C1 segment of cervical spinal cord (tissue), 14 donors: ENCODE measurements at places on chromosomes 1 and 21.

- no peak for DNase-seq
These were observed 119.3 kb downstream of the RERE start for GRCh38 chr1:8698012-8698630.

- no peak for DNase-seq
These were observed 31.8 kb upstream of the JUN start for GRCh38 chr1:58815686-58816071.

DNA sequence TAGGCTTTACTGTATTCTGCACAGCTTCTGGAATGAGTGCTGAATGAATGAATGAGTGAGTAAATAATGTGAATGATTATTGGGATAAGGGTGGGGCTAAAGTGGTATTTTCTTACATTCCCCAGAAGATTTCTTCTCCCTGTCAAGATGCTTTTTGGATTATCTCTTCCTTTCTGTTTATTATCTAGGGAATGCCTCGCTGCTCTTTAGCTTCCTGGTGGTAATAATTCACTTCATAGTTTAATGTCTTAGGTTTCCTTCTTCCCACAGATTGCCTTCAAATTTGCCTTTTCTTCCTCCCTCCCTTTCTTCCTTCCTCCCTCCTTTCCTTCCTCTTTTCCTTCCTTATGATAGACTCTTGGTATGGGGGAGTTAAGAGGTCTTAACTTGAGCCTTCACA, 24.0 kb downstream of the DDR2 start:
- DNase-seq = no peak

DNA sequence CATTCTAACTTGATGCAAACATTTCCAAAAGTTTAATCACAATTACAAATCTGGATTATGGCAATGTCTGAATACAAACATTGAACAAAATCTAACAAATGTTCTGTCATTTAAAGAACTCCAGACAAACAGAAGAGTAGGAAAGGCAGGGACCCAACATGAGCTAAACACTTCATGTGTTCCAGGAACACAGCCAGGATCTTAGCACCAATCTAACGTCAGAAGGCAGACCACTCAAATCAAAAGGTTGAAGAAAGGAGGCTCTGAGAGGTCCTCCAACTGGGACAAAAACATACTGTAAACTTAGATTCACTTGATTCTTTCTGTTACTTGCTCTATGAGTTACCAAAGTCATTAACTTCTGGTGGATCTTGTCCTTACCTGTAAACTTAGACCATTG, 374.0 kb downstream of the NEGR1 start:
- DNase-seq = no peak

- DNase-seq = no peak
These were observed 13.5 kb downstream of the GTF2B start for GRCh38 chr1:88877911-88878310.

GRCh38 chr1:210280221-210280620, 47.6 kb downstream of the SERTAD4 start:
- DNase-seq = no peak

GRCh38 chr1:174911606-174912005, 88.1 kb upstream of the CACYBP start:
- no peak for DNase-seq

GRCh38 chr21:38241029-38241740, 15.6 kb upstream of the KCNJ15 start:
- no peak for DNase-seq

DNA sequence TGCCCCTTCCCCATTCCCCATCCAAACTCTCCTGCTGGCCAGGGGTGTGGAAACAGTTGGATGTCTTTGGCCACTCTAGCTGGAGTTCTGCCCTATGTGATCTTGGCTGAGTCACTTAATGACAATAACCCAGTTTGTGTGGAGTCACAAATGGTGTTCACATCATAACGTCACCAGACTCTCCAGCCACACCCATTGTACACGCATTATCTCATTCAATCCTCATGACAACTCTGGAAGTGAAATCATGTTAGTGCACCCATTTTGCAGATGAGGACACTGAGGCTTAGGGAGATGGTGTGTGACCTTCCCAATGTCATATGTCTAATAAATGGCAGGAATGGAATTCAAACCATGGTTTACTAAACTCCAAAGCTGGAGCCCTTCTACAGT, 1.2 kb upstream of the CDA start:
- no peak for DNase-seq

GRCh38 chr1:59318271-59318860, 21.5 kb downstream of the FGGY start:
- no peak for DNase-seq

DNA sequence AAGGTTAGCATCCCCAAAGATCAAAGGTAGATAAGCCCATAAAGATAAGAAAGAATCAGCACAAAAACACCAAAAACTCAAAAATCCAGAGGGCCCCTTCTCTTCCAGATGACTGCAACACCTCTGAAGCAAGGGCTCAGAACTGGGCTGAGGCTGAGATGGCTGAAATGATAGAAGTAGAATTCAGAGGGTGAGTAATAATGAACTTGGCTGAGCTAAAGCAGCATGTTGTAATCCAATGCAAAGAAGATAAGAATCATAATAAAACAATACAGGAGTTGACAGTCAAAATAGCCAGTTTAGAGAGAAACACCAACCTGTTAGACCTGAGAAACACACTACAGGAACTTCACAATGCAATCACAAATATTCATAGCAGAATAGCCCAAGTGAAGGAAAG, 406.9 kb upstream of the CXADR start:
- DNase-seq = no peak

- no peak for DNase-seq
These were observed 675 bp downstream of the MYSM1 start for GRCh38 chr1:58699011-58699762.

GRCh38 chr1:55128418-55128995, 86.7 kb downstream of the USP24 start:
- DNase-seq = no peak

- DNase-seq = no peak
These were observed 43.0 kb upstream of the RXRG start for GRCh38 chr1:165487921-165488320.

DNA sequence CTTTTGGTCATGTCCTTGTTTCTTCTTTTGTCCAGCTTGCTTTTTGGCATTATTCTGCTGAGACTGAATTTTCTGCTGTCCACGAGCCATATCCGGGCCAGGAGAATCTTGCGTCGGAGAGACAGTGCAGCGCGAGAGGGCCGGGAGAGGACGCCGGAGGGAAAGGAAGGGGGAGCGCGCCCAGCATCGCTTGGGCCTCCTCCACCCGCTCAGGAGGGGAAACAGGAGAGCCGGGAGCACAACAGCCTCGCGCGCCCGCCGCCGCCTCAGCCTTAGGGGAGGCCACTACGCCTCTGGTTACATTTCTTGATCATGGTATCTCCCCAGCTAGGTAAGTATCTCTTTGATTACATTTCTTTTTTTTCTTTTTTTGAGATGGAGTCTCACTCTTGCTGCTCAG, 7.4 kb upstream of the DEGS1 start:
- no peak for DNase-seq

GRCh38 chr1:202247837-202248795, 54.5 kb downstream of the LGR6 start:
- no peak for DNase-seq

GRCh38 chr1:88976235-88976634, 16.2 kb downstream of the KYAT3 start:
- no peak for DNase-seq
